ENCODE measurements at places on chromosomes 2 and 18. TPM values are rescaled to one million over a fixed set of nuclear protein-coding genes. Genes with fewer than 3 reads are reported as not detected.

DNA sequence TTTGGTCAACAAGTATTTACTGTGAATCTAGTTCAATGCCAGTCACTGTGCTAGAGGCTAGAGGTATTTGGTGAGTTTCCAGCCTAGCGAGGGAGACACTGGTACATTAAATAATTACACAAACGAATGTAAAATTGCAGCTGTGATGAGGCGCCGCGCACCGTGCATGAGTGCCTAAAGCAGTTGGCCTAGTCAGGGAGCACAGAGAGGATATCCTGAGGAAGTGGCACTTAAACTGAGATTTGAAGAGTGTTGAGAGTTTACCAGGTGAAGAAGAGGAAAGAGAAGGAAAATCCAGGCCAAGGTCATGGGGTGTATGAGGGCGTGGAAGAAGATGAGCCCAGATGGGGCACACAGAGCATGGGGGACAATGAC is 157.6 kb upstream of the NDUFV2 start:
- no peak for DNase-seq
- H3K27ac ChIP-seq: no peak overlapping the region
- H3K4me3 ChIP-seq: no peak overlapping the region
- peaks cover 3% of the 10 kb centered on the region for H3K4me1 ChIP-seq

GRCh38 chr2:240585681-240586197 is 795 bp upstream of the CAPN10 start:
- DNase-seq: peak; percentile 13
- no peaks in the 10 kb centered on the region for H3K27me3 ChIP-seq
- peaks cover 16% of the 10 kb centered on the region for H3K36me3 ChIP-seq
- H3K27ac ChIP-seq: peak overlapping the region; percentile 99
- peak overlapping the region; percentile 95 for H3K4me3 ChIP-seq
- H3K4me1 ChIP-seq: peaks cover 28% of the 10 kb centered on the region

DNA sequence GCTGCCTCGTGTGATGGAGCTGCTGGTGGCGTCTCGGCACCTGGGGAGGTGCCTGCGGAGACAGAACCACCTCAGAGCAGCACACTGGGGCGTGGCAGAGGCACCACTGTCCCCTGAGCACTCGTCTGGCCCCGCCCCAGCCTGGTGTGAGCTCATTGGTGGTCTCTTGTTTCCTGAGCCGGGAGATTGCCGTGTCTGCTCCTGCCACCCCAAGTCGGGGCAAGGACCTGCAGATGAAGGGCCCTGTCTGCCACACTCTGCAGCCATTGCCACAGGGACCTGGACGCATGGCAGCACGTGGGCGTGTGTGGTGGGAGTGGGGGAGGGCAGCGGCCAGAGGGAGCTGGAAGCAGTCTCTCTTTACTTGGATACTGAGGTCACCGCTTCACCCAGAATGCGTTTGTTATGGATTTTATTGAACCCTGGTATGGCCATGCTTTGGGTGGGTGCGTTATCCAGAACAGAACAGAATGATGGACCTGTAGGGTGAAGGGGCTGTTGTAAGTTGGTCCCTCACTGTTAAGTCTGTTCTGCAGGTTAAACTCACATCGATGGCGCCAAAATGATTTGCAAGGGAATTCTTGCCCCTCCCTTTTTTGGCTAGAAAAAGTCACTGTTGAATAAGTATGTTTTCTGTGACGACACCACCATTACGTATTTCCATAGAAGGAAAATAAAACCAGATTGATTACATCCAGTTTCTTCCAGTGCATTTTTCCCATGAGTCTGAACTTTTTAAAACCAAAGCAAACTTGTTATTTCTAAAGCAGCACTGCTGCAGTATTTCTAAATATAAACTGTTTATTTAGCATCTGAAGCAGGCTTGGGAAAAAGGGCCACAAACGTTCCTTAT is 92.0 kb downstream of the USP40 start:
- peaks cover 3% of the 10 kb centered on the region for H3K4me1 ChIP-seq
- DNase-seq: no peak
- H3K27ac ChIP-seq: peak overlapping the region; percentile 59

DNA sequence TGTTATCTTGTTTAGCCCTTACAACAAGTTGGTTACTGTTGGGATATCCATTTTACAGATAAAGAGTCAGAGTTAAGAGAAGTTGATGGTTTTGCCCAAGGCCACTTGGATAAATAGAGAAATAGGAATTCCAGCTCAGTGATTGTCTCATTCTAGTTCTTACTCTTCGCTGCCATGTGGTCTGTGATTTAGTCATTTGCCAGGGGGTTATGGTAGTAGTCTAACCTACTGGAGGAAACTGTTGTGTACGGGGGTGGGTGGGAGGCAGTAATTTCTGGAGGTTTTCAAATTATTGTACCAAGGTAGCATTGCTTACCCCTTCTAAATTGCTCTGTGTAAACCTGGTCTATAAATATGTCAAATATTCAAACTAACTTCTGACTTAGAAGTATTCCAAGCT is 110.4 kb downstream of the MAP2 start:
- no peak overlapping the region for H3K27ac ChIP-seq
- H3K27me3 ChIP-seq: no peaks in the 10 kb centered on the region
- DNase-seq: no peak
- H3K4me3 ChIP-seq: no peak overlapping the region

The UGT1A3 gene
- not detected for total RNA-seq

- DNase-seq: no peak
- H3K4me1 ChIP-seq: no peaks in the 10 kb centered on the region
- H3K36me3 ChIP-seq: no peaks in the 10 kb centered on the region
- no peak overlapping the region for H3K27ac ChIP-seq
- H3K4me3 ChIP-seq: no peak overlapping the region
- no peaks in the 10 kb centered on the region for H3K27me3 ChIP-seq
Measured at GRCh38 chr18:76380791-76381405, 114.1 kb downstream of the ZNF516 start.

DNA sequence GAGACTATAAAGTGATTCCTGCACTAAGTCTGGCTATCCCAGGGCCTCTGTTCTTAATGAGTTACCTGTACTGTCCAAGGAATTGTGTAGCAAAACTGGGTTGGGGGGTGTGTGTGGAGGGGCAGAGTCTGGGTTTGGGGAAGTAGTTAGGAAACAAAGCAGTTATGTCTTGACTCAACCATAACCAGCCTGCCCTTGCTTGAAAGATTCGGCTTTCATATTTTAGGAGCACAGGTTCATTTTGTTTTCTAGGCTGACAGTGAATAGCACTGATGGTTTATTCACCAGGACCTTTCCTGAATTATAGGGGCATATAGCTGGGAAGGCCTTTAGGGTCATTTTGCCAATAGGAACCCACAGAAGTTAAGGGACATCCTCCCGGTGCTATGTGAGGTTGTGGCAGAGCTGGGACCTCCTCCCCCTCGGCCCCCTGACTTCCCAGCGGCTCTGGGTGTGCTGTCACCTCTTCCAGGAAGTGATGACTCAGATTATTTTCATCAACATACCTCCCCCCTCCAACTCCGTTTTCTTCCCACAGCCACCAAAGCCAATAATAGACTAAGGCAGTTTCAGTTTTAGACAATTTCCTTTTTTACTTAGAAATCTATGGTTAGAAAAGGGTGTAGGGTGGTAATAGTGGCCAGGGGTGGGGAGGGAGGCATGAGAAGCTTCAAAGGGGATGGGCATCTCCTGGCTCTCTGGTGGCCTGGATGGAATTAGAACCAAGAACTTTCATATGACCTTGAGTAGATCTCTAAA is 44.8 kb downstream of the SETBP1 start:
- no peaks in the 10 kb centered on the region for H3K27me3 ChIP-seq
- H3K4me1 ChIP-seq: peaks cover 41% of the 10 kb centered on the region
- H3K4me3 ChIP-seq: no peak overlapping the region
- H3K36me3 ChIP-seq: no peaks in the 10 kb centered on the region

DNA sequence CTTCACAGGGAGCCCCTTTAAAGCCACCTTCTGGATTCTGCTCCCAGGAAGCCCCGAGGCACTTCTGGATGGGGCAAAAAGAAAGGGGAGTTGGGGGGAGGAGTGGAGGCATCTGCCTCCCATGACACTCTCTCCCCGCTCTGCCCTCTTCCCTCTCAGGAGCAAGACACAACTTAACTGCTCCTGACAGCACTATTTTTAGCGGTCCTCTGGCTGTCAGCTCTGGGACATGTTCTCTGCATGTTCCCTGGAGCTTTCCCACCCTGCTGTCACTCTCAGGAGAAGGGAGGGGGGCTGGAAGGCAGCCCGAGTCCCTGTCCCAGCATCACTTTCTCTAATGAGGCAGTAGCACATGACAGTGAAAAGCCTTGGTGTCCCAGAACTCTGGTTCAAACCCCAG is 32.3 kb downstream of the PLB1 start:
- H3K27me3 ChIP-seq: no peaks in the 10 kb centered on the region
- H3K4me3 ChIP-seq: no peak overlapping the region
- DNase-seq: peak; percentile 91
- H3K27ac ChIP-seq: peak overlapping the region; percentile 77

The STEAP3 gene
- 47.4 TPM for total RNA-seq

- no peaks in the 10 kb centered on the region for H3K36me3 ChIP-seq
- H3K27ac ChIP-seq: no peak overlapping the region
- DNase-seq: no peak
- no peak overlapping the region for H3K4me3 ChIP-seq
Measured at GRCh38 chr2:57656198-57656597, 390.4 kb upstream of the VRK2 start.

The LIPT1 gene
- total RNA-seq: 7.1 TPM

DNA sequence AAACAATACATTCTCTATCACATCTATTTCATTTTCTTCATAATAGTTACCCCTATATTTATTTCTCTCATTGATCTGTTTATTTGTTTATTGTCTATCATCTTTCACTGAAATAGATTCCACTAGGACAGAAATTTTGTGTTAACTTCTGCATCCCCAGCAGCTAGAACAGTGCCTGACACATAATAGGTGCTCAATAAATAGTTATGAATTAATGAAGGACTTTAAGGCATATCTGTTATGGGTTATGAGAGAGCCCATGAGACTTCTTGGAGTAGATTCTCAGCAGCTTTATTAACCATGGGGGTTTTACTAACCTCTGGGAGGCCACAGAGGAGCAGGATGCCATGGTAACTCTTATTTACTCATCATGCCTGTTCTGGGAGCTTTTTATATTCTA is 144.6 kb downstream of the CDC42EP3 start:
- H3K4me3 ChIP-seq: no peak overlapping the region
- no peak overlapping the region for H3K27ac ChIP-seq
- no peaks in the 10 kb centered on the region for H3K27me3 ChIP-seq
- H3K4me1 ChIP-seq: peaks cover 14% of the 10 kb centered on the region

The EPB41L5 gene
- 16.0 TPM for total RNA-seq
